Activated CD4-positive, alpha-beta T cell treated with anti-CD3 and anti-CD28 coated beads for 1 hour (primary cell): ENCODE measurements at places on chromosomes 11 and 22.

DNA sequence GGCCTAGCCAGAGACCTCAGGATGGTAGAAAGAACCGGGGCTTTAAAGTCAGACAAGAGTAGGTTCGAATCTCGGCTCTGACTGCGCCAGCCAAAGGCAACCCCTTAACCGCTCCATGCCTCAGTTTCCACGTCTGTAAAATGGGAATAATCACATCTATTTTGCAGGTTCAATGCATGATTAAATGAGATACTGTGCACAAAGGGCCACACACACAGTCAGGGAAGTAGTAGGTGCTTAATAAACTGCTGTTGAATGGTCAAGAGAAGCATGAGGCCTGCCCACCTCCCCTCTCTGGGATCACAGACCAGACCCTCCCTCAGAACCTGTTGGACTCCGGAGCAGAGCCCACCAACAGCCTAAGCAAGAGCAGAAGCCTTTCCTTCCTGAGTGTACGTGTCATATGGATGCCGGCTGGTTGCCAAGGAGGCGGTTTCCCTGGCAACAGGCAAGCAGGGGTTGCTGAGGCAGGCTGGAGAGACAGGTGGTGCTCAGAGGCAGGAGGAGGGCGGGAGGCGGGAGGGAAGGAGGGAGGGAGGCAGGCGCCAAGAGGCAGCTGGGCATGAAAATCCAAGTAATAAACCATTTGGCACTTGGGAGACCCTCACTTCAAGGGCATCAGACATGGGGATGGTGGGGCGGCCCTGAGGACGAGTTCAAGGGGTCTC is 43.9 kb downstream of the NFAM1 start:
- DNase-seq = no peak

DNA sequence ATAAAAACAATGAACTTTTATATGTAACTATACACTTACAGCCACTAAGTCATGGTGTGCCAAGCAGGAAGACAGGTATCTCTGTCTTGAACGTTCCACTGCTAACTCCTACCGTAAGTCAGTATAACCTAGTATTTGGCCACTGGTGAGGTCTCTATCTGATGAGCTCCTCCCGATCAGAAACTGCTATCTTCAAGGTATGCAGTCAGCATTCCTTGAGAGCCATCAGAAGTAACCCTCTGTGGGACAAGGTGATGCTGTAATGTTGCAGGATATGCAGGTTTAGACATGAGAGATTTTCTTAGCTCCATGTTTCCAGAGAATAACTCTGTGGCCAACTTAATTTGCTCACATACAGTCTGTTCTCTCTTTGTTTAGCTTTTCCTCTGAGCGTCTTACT is 397.9 kb upstream of the CCDC90B start:
- no peak for DNase-seq

DNA sequence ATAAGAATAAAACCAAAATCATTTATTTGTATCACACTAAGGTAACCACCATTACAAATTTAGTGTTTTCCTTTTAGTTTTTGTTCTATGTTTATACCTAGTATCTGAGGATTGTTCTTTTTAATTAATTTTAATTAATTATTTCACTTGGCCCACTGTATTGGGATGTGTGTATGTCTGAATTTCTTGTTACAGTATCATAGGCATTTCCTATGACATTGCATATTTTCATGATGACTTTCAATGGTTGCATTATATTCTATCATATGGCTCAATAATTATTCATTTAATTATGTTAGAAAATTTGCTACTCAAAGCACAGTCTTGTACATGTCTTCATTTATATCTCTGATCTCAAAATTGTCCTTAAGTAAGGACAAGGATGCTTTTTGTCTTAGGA is 41.0 kb downstream of the C11orf71 start:
- DNase-seq = no peak

GRCh38 chr11:17560281-17561110 is 13.4 kb downstream of the OTOG start:
- no peak for DNase-seq
